ENCODE measurements at places on chromosomes 2 and 18. TPM values are rescaled to one million over a fixed set of nuclear protein-coding genes. Genes with fewer than 3 reads are reported as not detected.

TBC1D8 gene
- total RNA-seq, result 0.65 TPM

FBXO48 gene
- total RNA-seq, result 3.7 TPM

CCDC178 gene
- total RNA-seq, result not detected

IL1RL2 gene
- total RNA-seq, result not detected

CENPA gene
- 53.0 TPM for total RNA-seq

ASXL3 gene
- total RNA-seq, result not detected

LBX2 gene
- total RNA-seq, result 0.25 TPM

PMAIP1 gene
- 14.8 TPM for total RNA-seq

NPAS2 gene
- 5.6 TPM for total RNA-seq

HOXD4 gene
- not detected for total RNA-seq

CROCC2 gene
- total RNA-seq, result not detected

IKZF2 gene
- total RNA-seq, result 5.1 TPM

CYP27A1 gene
- 0.08 TPM for total RNA-seq

MEP1B gene
- not detected for total RNA-seq

ALPI gene
- not detected for total RNA-seq

EVX2 gene
- not detected for total RNA-seq
